Spinal cord (tissue), 10 donors: ENCODE measurements at places on chromosomes 13 and 19. TPM values are rescaled to one million over a fixed set of nuclear protein-coding genes. Genes with fewer than 3 reads are reported as not detected.

The CIC gene
- total RNA-seq, result 21.0 TPM

DNA sequence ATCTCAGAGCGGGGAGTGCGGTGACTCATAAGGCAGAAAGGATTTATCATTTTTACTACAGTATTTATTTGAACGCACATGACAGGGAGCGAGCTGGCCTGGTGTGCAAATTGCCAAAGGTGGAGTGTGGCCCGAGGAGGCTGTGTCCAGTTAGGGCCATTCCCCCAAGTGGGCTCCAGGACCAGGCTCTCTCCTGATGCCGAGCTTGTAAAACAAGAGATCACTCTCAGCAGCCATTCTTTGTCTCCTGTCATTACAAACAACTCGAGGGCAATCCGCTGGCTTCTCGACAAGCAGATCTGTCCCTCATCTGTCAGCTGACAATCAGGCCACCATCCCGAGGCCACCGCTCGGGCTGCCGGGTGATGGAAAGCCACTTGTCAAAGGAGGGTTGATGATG, 418.9 kb downstream of the ZNF536 start:
- H3K36me3 ChIP-seq, result no peaks in the 10 kb centered on the region
- no peak overlapping the region for H3K4me3 ChIP-seq
- no peak overlapping the region for H3K27ac ChIP-seq

The MISP3 gene
- total RNA-seq, result 1.2 TPM

The ERF gene
- 16.1 TPM for total RNA-seq

DNA sequence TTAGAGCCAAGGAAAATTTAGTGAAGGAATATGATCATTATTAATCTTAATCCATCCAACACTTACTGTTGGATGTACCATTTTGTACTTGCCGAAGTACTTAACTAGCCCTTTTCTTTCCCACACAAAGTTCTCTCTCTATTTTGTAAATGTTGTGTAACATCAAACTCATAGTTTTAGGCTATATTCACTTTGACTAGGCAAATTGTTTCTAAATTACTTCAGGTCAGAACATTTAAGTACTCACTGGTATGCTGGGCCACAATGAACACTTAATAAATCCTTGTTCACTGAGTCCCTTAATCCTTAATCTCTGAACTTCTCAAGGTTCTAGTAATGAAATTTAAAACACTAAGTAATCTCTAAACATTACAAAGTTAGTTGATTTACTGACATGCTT, 49.3 kb upstream of the EEF1AKMT1 start:
- no peak overlapping the region for H3K27ac ChIP-seq
- DNase-seq, result no peak
- no peaks in the 10 kb centered on the region for H3K36me3 ChIP-seq
- H3K4me1 ChIP-seq, result no peaks in the 10 kb centered on the region

GRCh38 chr13:75416327-75417011, 65.5 kb downstream of the TBC1D4 start:
- no peak for DNase-seq
- H3K36me3 ChIP-seq, result no peaks in the 10 kb centered on the region
- H3K27ac ChIP-seq, result no peak overlapping the region
- H3K27me3 ChIP-seq, result no peaks in the 10 kb centered on the region
